ENCODE measurements at places on chromosomes 2 and 18. TPM values are rescaled to one million over a fixed set of nuclear protein-coding genes. Genes with fewer than 3 reads are reported as not detected.

EFEMP1 gene
- total RNA-seq = 3,607 TPM

TOGARAM2 gene
- total RNA-seq = not detected

LIMS2 gene
- 12.4 TPM for total RNA-seq

DSEL gene
- 11.5 TPM for total RNA-seq

MTCL1 gene
- 17.5 TPM for total RNA-seq

TMEM178A gene
- 0.28 TPM for total RNA-seq

LYG2 gene
- total RNA-seq = not detected

RTP5 gene
- not detected for total RNA-seq

ZFP36L2 gene
- total RNA-seq = 5.7 TPM

CGREF1 gene
- total RNA-seq = 1.7 TPM

LDLRAD4 gene
- total RNA-seq = 1.6 TPM

NRP2 gene
- total RNA-seq = 82.0 TPM

PRKAG3 gene
- not detected for total RNA-seq

CHCHD5 gene
- 6.1 TPM for total RNA-seq

ALS2 gene
- total RNA-seq = 42.5 TPM

ELOA2 gene
- not detected for total RNA-seq

CYTIP gene
- total RNA-seq = 0.07 TPM

REG3A gene
- total RNA-seq = not detected

CNRIP1 gene
- 40.0 TPM for total RNA-seq

MAP3K19 gene
- not detected for total RNA-seq

RESP18 gene
- not detected for total RNA-seq

REL gene
- total RNA-seq = 6.2 TPM

CYP1B1 gene
- total RNA-seq = 0.07 TPM

CDH19 gene
- total RNA-seq = not detected

ANKRD62 gene
- total RNA-seq = not detected

STK25 gene
- 324 TPM for total RNA-seq

Data from pulmonary artery endothelial cell (primary cell).